SHP77 treated with DMSO at 0.1 percent for 48 hours (cell line): ENCODE measurements at places on chromosomes 16 and 17.

DNA sequence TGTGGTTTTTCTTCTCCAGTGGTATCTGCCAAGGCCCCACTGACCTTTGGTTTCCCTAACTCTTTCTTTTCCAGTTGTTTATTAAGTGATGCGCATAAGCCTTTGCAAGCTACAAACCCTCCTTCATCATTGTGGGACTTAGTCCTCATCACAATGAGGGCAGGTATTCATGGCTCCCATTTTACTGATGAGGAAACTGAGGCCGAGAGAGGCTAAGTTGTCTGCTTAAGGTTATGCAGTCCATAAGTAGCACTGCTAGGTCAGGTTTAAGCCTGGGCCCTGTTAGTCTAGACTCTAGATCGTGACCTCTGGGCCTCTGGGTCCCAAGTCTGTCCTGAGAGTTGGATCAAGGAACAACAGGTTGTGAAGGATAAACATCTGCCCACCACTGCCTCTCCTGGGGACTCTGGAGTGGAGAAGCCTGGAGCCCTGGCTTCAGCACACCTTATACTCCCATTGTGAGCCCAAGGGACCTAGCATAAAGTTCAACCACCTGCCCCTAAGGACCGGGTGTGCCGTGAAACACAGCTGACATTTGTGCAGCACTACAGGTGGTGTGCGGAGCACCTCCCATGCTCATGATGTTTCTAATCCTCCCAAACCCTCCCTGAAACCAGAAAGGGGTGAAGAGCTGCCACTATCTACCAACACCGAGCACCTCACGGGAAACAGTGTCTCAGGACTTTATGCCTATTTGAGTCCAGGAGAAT, 5.2 kb upstream of the KCNH6 start:
- no peak for DNase-seq

- no peak for DNase-seq
Observed at GRCh38 chr16:62965831-62966230, 929.6 kb upstream of the CDH8 start.

DNA sequence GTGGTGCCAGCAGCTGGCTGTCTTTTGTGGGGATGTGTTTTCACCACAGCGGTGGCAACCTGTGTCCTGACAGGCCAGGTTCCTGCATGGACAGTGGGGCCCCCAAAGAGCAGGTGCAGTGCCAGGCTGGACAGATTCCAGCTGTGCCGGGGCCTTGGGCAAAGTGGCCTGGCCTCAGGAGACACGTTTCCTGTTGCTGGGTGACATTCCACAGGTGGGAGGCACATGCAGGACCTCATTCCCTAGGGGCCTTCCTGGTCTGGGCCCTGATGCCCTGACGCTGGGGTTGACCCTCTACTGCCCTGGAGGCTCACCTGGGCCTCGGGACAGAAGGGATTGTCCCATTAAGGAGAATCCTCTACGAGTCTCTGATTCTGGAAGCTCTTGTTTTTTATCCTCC, 182.4 kb downstream of the RAB11FIP4 start:
- no peak for DNase-seq

- DNase-seq: no peak
Observed at GRCh38 chr17:76701471-76701967, 9.2 kb downstream of the MXRA7 start.

DNA sequence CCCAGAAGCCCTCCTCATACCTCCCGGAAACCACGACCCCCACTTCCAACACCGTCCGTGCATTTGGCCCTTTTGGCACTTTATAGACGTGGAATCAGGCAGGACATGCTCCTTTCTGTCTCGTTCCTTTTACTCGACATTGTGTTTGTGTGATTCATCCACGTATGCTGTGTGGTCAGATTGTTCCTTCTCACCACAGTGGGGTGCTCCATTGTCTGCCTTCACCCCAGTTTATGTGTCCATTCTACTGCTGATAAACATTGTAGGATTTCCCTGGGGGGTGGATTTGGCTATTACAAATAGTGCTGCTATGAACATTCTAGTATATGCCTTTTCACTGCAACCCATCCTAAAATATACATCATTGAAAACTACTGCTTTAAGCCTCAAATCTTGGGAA, 28.9 kb upstream of the RPH3AL start:
- DNase-seq: no peak

DNA sequence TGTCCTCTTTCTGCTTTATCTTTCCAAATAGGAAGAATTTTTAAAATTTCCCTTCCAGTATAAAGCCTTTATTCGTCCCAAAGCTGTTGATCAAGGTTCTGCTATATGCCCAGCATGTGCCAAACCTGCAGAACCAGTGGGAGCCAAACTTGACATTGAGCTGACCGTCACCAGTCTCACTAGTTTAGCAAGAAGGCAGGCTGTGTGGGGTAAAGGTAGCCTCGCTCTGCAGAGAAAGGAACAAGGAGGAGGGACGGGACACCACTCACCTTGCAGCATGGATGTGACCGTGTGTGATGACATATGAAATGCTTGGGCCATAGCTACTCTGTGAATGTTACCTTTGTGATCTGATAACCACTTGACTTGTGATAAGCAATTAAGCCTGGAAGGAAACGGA, 392.2 kb downstream of the CPPED1 start:
- no peak for DNase-seq

DNA sequence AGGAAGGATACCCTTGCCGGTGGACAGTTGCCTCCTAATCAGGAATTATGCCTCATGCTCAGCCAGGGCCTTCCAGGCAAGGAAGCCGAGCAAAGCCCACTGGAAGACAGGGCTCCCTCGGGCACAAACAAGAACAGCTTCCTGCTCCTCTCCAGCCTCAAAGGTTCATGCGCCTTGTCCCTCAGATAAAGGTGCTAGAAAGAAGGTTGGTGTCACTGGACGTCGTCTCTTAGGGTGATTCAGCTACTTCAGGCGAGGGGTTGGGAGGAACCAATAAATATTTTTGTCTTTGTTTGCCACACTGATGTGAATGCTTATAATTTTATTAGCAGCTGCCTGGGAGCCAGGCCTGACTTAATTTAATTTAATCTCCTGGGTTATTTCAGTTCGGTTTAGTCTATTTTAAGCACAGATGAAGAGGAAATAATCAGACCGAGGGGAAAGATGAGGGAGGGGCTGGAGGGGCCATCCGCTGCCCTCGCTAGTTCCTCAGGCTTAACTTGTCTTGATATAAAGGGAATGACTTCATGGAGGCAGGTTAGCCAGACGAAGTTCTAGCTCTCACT, 171.8 kb upstream of the CACNG5 start:
- DNase-seq: no peak

GRCh38 chr17:18102640-18103039, 5.9 kb upstream of the MYO15A start:
- DNase-seq: no peak

GRCh38 chr17:59149051-59149450, 5.9 kb downstream of the SKA2 start:
- DNase-seq: no peak

GRCh38 chr16:12519986-12520385, 283.7 kb downstream of the CPPED1 start:
- no peak for DNase-seq

- no peak for DNase-seq
Observed at GRCh38 chr16:88963583-88963982, 13.4 kb downstream of the CBFA2T3 start.

GRCh38 chr16:87939562-87940423, 3.5 kb upstream of the CA5A start:
- no peak for DNase-seq

GRCh38 chr17:21017256-21017655, 25.6 kb downstream of the USP22 start:
- no peak for DNase-seq

DNA sequence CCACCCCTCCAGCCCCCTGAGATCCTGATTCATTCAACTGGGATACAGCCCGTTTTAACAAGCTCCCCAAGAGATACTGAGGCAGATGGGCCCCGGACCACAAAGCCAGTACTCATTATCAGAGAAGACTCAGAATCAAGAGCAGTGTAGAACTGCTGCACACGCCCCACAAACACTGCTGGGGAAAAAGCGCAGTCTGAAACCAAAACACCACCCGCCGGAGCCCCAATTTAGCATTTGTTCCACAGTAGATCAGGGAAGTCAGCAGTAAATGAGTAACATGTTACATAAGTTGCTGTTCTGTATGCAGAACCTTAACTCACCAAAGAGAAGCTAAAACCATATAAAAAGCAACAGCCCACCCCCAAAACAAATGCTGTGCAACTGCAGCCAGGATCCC, 123.6 kb downstream of the CDYL2 start:
- no peak for DNase-seq

GRCh38 chr17:39739885-39740356, 2.2 kb downstream of the GRB7 start:
- DNase-seq: no peak

DNA sequence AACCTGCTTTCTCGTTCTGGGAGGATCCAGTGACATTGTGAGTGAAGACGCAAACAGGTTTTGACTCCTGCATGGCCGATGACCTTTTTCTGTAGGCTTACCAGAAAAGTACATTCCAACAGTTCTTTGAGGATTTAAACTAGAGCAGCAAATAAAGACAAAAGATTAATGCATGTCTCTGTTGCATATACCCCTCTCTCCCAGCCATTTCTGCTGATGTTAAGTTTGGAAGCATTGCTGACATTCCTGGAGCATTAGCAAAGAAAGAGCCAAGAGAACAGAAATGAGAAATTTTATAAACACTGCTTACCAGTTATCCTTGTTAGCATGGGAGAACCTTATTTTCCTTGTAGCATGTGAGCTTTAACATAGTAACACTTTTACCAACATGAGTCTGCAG, 49.3 kb downstream of the SIAH1 start:
- DNase-seq: no peak

DNA sequence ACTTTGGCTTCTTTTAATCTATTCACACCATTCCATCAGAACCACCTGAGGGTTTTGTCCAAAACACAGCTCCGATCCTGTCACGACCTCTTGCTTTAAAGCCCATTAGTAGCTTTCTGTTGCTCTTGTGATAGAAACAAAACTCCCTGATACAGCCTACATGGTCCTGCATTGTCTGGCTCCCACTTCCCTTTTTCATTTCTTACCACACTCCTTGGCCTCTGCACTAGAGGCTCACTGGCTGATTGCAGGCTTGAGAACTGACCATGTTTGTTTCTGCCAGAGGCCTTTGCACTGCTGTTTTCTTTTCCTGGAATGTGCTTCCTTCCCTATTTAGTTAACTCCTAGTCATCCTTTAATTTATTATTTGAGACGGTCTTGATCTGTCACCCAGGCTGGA, 23.7 kb downstream of the IST1 start:
- DNase-seq: no peak

- DNase-seq: no peak
Observed at GRCh38 chr17:28514561-28515002, 8.4 kb downstream of the FOXN1 start.

GRCh38 chr16:57892041-57892440, 78.9 kb downstream of the CNGB1 start:
- DNase-seq: no peak
